GM12864 (cell line): ENCODE measurements at places on chromosomes 2 and 18.

DNA sequence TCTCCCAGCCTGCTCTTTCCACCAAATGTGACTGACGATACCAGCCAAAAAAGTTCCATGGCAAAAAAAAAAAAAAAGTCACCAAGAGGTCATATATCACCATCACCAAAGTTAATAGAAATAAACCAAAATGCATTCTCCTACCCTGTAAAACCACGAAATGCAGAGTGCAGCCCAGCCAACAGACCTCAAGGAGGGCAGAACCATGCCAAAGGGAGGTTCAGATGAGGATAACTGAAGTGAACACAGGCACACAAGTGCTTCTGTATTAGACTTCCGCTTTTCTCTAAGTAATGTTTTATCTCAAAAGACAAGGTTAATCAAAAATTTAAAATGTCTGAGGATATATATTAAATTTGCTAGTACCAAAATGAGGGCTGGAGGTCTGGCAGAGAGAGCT is 5.5 kb downstream of the SERPINE2 start:
- no peak for DNase-seq

GRCh38 chr2:129008055-129008880 is 689.6 kb upstream of the HS6ST1 start:
- no peak for DNase-seq

- no peak for DNase-seq
These were observed 135.4 kb downstream of the LAMA3 start for GRCh38 chr18:23824669-23825068.

DNA sequence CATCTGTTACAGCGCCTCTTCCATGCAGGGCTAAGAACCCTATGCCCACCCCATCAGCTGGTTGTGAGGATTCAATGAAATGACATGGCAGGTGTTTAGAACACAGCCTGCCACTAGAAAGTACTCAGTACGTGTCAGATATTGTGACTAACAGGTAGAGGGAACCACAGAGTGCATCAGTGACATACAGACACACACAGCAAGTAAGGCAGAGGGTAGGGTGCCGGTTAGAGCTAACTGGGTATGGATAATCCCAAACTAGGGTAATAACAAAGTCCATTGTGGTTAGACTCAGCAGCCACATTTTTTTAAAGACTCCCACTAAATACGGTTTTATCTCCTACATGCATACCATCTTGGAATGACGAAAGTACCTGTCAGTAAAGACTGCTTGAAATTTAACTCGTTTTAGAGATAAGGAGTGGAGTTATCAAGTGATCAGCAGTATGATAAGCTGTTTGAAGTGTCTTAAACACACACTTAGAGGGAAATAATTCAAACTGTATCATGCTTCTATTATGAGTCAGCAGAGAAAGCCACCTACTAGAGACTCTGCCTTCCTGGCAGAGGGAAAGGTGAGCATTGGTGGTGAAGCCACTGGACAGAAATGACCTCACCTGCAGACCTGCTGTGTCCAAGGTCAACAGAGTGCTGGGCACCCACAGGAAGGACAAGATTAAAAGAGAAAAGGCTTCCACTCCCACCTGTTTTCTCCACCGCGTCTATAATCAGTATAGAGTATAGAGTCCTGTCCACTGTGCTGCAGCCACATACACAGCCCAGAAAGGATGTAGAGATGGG is 20.6 kb downstream of the MPPE1 start:
- DNase-seq, result no peak

GRCh38 chr2:53941749-53942148 is 29.0 kb downstream of the PSME4 start:
- no peak for DNase-seq
